CD4-positive, CD25-positive, alpha-beta regulatory T cell (primary cell): ENCODE measurements at places on chromosomes 2 and 18.

GRCh38 chr18:78625847-78626246, 353.8 kb upstream of the SALL3 start:
- DNase-seq, result no peak

- DNase-seq, result no peak
These were observed 51.9 kb downstream of the ASAP2 start for GRCh38 chr2:9258501-9258900.

DNA sequence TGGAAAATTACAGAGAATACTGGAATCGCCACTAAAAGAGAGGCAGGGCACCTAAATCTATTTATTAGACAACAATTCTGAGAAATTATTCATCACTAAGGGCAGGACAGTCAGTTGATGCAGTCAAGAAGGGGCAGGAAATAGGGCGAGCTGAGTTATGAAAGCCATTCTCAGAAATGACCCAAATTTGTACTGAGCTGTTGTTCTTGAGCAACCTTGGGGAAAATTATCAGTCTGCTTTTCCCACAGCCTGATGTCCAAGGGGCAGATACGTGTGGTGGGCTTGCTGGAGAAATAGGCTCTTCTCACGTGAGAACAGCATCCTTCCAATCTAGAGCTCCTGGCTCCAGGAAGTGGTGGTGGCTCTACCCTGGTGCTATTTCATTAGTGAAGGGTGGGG, 38.6 kb downstream of the STON1 start:
- no peak for DNase-seq

- DNase-seq, result no peak
These were observed 78.3 kb downstream of the EDAR start for GRCh38 chr2:108910541-108911396.

GRCh38 chr18:8787794-8788193, 82.4 kb downstream of the MTCL1 start:
- no peak for DNase-seq

GRCh38 chr18:63301434-63301833, 18.1 kb downstream of the BCL2 start:
- DNase-seq, result no peak

DNA sequence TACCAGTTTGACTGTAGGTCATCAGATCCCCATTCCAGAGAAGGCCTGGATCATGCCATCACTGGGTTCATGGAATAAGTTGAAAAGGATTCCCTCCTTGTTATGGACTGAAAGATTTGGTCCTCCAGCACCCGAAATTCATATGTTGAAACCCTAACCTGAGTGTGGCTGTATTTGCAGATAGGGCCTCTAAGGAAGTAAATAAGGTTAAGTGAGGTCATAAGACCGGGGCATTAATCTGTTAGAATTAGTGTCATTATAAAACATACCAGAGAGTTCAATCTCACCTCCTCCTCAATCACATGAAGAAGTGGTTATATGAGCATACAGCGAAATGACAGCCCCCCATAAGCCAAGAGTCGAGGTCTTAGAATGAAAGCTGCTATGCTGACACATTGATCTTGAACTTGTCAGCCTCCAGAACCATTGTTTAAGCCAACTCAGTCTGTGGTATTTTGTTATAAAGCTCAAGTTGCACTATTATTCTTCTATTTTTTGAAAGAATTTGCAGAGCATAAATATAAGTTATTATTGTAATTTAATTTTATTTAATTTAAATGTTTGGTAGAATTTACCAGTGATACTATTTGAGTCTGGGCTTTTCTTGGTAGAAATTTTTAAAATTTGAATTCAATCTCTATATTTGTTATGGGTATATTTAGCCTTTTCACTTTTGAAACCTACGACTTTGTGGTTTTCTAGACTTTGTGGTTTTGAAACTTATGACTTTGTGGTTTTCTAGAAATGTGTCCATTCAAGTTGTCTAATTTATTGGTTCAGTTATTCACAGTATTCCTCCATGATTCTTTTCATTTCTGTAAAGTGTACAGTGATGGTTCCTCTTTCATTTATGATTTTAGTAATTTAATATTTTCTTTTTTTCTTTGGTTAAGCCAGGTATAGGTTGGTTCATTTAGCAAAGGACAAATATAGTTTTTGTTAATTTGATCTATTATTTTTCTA, 1206.7 kb upstream of the CDH2 start:
- no peak for DNase-seq

GRCh38 chr18:44901283-44901682, 220.6 kb downstream of the SETBP1 start:
- DNase-seq, result no peak

- DNase-seq, result no peak
These were observed 30.1 kb downstream of the C1D start for GRCh38 chr2:68032702-68033101.

GRCh38 chr2:36561237-36561944, 36.6 kb downstream of the FEZ2 start:
- no peak for DNase-seq

DNA sequence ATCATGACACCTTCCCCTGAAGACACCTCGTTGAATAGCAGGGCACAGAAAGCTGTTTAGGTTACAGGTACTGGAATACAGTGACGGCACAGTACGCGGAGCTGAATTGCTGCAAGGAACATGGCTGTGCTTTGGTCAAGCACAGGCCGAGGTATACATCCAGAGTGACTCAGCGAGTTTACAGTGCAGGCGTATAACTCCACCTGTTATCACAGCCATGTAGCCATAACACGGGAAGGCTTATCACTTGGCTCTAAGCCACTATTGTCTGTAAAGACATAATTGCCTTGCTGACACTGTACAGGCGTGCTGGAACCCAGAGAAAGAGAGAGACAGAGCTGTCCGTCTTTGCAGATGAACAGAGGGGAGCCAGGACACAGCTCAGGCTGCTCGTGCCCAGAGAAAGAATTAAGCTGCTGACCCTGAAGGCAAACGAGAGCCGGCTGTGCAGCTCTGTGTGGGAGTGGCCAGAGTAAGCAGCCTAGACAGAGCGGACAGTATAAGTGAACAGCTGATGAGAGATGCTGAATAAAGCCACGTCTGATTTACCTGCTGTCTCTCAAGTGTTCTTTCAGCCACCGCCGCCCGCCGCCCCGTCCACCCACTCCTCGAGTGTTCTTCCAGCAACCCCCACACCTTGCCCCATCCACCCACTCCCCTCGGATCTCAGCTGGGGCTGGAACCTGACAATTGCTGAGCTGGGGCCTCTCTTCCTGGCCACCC, 87.3 kb upstream of the PPP1CB start:
- DNase-seq, result no peak

DNA sequence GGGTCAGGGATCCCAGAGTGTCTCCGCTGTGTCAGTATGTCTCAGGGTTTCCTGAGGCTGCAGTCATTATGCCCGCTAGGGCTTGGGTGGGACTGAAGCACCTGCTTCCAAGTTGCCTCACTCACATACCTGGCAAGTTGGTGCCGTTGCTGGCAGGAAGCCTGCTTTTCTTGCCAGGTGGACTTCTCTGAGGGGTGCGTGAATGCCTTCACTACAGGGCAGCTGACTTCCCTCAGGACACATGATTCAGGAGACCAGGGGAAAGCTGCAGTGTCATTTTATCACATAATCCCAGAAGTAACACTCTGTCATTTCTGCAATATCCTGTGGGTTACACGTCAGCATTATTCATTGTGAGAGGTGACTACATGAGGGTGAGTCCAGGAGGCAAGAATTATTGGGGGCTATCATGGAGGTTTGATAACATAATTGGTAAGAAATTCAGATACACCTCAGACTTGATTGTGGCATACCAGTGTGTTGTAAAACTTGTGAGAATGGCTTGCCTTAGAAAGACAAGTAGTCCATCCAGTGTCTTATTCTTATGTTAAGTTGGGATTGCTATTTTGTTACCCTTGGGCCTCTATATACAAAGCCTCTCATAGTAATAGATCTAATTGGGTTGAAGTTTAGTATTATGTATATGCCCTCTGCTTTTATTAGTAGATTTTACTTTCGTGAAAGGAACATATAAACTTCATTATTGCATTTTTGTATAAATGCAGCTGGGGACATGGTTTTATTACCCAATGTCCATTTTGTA, 44.1 kb downstream of the NEDD4L start:
- no peak for DNase-seq

DNA sequence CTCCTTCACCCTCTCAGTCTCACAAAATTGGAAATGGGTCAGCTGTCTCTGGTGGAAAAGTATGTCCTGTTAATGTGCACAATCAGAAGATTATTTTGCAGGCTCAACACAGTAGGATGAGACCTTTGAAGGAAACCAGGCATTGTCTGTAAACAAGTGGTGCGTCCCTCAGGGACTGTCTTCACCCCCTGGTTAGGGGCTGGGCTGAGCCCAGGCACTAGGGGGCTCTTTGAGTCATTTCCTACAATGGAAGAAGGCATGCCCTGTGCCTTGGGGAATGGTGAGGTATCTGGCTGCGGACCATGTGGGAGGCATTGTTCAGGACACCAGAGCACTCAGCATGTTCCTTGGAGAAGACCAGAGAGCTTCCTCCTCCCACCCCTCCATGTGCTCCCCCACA, 26.8 kb downstream of the PKDCC start:
- no peak for DNase-seq

DNA sequence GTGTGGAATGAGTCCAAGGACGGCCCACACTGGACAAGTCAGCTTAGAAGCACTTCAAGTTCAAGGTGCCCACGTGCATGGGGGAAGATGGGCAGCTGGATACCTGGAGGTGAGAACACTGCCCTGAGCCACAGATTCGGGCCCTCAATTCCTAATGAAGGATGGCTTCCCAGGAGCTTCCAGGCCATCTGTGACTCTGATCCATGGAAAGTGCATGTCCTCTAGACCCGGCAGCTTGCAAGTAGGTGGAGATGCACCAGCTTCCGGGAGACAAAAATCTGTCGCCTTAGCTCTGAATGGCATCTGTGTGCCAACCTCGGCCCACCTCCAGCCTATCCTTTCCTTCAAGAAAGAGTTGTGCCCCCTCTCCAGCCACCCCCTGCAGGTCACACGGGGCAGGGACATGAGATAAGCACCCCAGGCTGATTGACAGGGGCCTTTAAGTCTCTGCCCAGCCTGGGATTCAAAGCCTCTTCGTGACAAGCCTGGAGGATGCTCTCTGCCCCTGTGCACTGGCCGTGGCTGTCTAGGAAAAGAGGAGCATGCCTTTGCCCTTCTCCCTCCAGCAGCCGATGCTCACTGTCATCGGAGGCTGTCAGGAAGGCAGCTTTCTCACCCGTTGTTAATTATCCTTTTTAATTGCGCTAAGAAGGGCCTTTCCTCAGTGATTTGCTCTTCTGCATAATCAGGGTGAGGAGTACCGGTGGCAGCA, 65.5 kb downstream of the BIN1 start:
- DNase-seq, result no peak

GRCh38 chr2:18536100-18536499, 24.4 kb downstream of the RDH14 start:
- DNase-seq, result no peak

DNA sequence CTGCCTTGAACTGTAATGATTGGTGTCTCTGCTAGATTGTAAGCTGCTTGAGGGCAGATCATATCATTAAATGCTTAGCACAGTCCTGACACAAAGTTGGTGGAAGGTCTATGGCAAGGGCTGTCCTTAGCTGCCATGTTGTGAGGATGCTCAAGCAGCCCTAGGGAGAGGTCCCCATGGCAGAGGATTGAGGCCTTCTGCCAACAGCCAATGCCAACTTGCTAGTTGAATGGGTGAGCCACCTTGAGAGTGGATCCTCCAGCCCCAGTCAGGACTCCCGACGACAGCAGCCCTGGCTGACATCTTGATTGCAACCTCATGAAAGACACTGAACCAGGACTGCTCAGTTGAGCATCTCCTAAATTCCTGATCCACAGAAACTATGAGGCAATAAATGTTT, 115.3 kb upstream of the SMAD2 start:
- DNase-seq, result no peak

DNA sequence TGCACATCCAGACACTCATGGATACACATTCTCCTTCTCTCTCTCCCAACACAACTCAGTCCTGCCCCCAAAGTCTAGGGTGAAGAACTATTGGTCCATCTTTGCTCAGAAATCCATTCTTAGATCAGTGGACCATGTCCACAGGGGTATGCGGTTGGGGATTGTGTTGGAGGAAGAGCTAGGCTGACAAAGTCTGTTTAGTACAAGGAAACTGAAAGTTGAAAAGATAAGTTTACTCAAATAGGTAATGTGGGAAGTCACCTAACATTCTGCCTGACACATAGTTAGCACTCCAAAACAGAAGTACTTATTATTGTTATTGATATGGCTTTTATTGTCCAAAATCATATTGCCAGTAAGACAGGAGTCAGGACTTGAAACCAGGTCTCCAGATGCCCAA, 55.9 kb downstream of the ALK start:
- no peak for DNase-seq

GRCh38 chr2:221097568-221097915, 474.6 kb downstream of the EPHA4 start:
- DNase-seq, result no peak

- DNase-seq, result no peak
These were observed 74.9 kb upstream of the KLHL14 start for GRCh38 chr18:32847691-32848090.

GRCh38 chr18:7064346-7064745, 53.3 kb downstream of the LAMA1 start:
- no peak for DNase-seq

GRCh38 chr2:168139852-168140251, 107.5 kb downstream of the STK39 start:
- no peak for DNase-seq

- DNase-seq, result peak; percentile 76
These were observed 23.8 kb downstream of the CD28 start for GRCh38 chr2:203730076-203730729.

- no peak for DNase-seq
These were observed 826.8 kb downstream of the TRIB2 start for GRCh38 chr2:13543550-13543949.

DNA sequence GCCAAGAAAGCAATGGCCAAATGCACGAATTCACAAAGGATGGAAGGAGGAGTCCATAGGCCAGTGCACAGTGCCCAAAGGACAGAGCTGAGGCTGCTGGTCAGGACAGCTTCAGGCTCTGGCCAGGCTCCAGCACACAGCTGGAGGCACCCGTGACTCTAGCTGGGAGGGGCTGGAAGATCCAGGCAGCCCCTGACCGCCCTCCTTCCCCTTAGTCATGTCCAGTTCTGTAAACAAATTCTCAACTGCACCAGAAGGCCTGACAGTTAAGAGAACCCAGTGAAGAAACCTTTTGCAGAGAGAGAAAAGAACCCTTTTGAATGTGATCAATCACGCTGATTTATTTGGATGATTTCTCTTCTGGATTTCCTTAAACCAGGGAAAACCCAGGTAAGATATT, 7.7 kb upstream of the YWHAQ start:
- no peak for DNase-seq
